ENCODE measurements at places on chromosomes 13 and 19. TPM values are rescaled to one million over a fixed set of nuclear protein-coding genes. Genes with fewer than 3 reads are reported as not detected.

Gene SLC25A41
- not detected for total RNA-seq

Gene RETN
- total RNA-seq, result not detected

Gene ZNF470
- total RNA-seq, result 2.4 TPM

Gene NALCN
- total RNA-seq, result 8.2 TPM

Gene PALM3
- total RNA-seq, result not detected

Gene TBXA2R
- total RNA-seq, result 5.6 TPM

Gene PEAK3
- not detected for total RNA-seq

Gene GRIN2D
- total RNA-seq, result 7.2 TPM

Gene TTC9B
- total RNA-seq, result not detected

Gene DENND1C
- total RNA-seq, result not detected

Gene CGB3
- total RNA-seq, result not detected

Gene SGCG
- 3.3 TPM for total RNA-seq

Gene ALG5
- 60.2 TPM for total RNA-seq

Gene C19orf73
- 0.66 TPM for total RNA-seq

Gene C5AR1
- 0.29 TPM for total RNA-seq

Gene CLEC17A
- not detected for total RNA-seq

Gene IGSF23
- total RNA-seq, result not detected

Gene FXYD7
- total RNA-seq, result not detected

Gene C1QTNF9B
- total RNA-seq, result not detected

Gene ZNF230
- total RNA-seq, result 3.5 TPM

Gene LGALS7B
- total RNA-seq, result not detected

Gene PEX11G
- total RNA-seq, result 0.57 TPM

Gene LYL1
- total RNA-seq, result 6.9 TPM

Gene NLRP9
- total RNA-seq, result not detected

Gene TRIP10
- 54.8 TPM for total RNA-seq

Gene DIRAS1
- 1.1 TPM for total RNA-seq

Gene ZNF723
- not detected for total RNA-seq

Gene TNFSF9
- total RNA-seq, result not detected

Gene CPT1C
- total RNA-seq, result 11.7 TPM

Gene ZNF726
- total RNA-seq, result 0.66 TPM

Gene LIN7B
- 3.7 TPM for total RNA-seq

Gene PLEKHG2
- total RNA-seq, result 12.5 TPM

Gene FPR1
- 0.44 TPM for total RNA-seq

Gene RNF17
- 0.88 TPM for total RNA-seq

Gene TMEM238
- total RNA-seq, result not detected

Gene LAIR2
- total RNA-seq, result not detected

Gene VRK3
- total RNA-seq, result 36.8 TPM

Gene SIGLEC8
- total RNA-seq, result not detected

Gene ZNF649
- total RNA-seq, result 10.3 TPM

Gene EHD2
- total RNA-seq, result 112 TPM

Measured in placental pericyte (primary cell).